ENCODE measurements at places on chromosomes 12 and 14.

DNA sequence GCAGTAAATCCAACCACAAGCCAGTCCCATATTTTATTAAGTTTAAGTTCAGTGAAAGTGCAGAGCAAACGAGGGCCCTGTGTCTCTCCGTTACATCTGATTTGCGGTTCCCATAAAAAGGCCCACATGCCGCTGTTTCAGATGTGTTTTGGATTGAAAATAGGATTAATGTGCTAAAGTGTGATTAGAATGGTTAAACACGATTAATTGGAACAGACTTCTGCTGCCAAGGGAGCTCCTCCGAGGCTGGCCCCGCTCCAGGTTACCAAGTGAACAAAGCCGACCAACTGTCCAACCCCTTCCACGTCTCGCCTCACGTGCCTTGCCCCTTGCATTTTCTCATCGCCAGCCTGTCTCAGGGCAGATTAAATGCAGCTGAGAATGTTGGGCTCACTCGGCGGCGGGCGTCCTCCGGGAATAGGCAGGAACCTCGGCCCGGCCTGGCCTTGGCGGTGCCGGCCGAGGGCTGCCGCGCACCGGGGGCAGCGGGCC, 166.5 kb upstream of the GSC start:
- no peak for DNase-seq

DNA sequence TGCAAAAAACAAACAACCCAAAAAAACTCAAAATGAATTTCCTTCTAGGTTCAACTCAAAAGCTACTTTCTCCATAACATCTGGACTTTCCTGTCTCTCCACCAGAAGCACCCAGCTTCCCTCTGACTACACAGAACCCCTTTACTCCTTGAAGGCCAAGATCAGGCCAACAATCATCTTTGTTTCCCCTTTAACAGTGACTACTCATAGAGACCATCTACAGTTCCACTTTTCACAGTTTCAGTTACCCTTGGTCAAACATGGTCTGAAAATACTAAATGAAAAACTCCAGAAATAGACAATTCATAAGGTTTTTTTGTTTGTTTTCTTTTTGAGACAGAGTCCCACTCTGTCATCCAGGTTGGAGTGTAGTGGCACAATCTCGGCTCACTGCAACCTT, 11.8 kb downstream of the GCH1 start:
- no peak for DNase-seq

- no peak for DNase-seq
These were observed 142.4 kb downstream of the OTOGL start for GRCh38 chr12:80241576-80242273.

DNA sequence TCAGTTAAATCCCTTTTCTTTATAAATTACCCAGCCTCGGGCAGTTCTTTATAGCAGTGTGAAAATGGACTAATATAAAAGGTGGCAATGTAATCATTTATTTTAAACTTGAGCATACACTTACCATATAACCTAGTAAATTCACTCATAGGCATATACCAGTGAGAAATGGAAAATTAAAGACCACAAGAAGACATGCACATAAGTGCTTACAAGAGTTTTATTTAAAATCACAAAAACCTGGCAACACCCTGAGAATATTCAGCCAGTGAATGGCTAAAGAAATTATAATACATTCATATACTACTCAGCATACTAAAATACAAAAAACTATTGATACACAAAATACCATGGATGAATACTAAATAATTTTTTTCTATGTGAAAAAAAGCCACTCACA, 1017.5 kb upstream of the TMEM132C start:
- no peak for DNase-seq

DNA sequence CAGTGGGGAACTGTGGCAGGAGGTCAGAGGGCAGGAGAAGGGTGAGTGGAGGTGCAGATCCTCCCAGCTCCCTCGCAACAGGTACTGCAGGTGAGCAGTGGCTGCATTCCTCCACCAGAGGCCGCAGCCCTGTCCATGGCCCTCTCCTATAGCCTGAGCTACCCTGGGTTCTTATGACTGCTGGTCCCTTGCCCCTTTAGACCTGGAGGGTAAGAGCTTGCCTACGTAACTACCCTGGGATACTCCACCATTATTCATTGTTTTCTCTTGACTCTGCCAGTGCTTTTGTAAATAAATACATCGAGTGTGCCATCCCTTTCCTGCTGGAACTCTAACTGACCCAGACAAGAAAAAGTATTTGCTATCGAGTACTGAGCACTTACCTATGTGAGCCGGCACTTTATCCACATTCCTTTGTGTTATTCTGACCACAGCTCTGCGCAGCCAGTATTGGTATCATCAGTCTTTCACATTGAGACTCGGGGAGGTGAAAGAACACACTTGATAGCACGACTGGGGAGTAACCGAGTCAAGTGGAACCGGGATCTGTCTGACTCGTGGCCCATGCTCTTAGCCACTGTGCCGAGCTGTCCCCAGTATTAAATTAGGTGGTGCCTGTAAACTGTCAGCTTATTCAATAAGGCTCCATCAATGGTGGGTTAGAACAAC, 38.5 kb downstream of the LTBP2 start:
- DNase-seq, result no peak

- DNase-seq, result no peak
These were observed 161.7 kb upstream of the PARP11 start for GRCh38 chr12:4034921-4035320.

- no peak for DNase-seq
These were observed 28.4 kb upstream of the OR5AU1 start for GRCh38 chr14:21184254-21184653.

- no peak for DNase-seq
These were observed 35.9 kb downstream of the CD9 start for GRCh38 chr12:6235906-6236640.

- DNase-seq, result no peak
These were observed 4.6 kb downstream of the ZC3H10 start for GRCh38 chr12:56122637-56123036.

- DNase-seq, result no peak
These were observed 316.6 kb downstream of the GLT1D1 start for GRCh38 chr12:129169928-129170327.

- DNase-seq, result no peak
These were observed 133.3 kb downstream of the MON2 start for GRCh38 chr12:62599854-62600437.

DNA sequence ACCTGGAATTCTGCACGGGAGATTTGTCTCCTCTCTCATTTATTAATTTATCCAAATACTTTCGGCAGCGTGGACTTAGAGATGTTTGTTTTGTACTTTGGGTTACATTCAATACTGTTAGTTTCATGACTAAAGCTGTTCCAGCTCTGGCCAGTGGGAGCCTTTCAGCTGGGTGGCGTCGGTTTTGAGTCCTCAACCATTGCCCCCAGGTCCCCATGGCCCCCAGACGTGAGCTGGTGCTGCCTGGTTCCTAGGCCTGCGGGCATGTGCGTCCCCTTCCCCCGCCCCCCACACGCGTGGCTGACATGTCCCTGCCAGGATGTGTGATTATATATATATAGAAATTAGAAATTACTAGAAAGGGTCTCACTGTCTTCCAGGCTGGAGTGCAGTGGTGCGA, 48.2 kb downstream of the KIF26A start:
- no peak for DNase-seq

DNA sequence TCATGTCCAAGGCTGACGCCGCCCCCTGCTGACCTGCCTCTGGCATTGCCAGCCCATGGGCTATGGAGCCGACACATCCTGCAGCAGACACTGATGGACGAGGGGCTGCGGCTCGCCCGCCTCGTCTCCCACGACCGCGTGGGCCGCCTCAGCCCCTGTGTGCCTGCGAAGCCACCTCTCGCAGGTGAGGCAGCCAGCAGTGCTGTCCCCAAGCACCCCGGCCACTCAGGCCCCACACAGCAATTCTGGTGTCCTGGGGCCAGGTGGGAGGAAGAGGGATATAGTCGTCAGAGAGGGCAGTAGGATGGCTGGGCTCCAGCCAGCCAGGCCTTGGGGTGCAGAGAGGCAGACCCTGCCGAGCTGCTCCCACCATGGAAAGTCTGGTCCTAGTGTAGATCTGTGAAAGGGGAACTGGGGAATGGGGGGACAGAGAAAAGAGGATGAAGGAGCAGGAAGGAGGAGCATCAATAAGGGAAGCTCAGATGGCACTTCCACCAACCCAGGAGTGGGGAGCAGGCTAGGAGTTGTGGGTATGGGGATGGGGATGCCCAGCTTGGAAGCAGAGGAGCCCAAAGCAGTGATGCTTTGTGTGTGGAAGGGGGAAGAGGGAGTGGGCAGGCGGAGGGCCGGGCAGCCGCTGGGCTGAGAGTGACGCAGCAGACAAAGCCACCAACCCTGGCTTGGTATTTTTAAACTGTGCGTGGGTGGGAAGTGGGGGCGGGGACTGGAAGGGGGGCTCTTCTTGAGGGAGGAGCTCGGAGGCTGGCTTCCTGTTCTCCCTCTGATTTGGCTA, 4.7 kb downstream of the NAB2 start:
- peak; percentile 71 for DNase-seq

DNA sequence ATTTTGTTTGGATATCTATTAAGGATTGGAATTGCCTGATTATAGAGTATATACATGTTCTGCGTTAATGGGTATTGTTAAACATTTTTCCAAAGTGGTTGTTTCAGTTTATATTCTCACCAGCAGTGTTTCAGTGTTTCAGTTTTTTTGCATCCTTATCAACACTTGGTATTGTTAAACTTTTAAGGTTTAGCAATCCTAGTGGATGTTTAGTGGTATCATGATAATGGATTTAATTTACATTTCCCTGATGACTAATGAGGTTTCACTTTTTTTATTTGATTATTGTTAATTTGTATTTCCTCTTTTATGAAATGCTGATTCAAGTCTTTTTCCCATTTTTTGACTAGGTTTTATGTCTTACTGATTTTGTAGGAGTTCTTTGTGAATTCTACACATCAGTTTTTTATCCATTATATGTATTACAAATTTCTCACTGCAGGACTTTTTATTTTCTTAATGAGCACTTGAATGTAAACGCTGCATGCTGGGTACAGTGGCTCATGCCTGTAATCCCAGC, 23.7 kb downstream of the YLPM1 start:
- DNase-seq, result no peak

DNA sequence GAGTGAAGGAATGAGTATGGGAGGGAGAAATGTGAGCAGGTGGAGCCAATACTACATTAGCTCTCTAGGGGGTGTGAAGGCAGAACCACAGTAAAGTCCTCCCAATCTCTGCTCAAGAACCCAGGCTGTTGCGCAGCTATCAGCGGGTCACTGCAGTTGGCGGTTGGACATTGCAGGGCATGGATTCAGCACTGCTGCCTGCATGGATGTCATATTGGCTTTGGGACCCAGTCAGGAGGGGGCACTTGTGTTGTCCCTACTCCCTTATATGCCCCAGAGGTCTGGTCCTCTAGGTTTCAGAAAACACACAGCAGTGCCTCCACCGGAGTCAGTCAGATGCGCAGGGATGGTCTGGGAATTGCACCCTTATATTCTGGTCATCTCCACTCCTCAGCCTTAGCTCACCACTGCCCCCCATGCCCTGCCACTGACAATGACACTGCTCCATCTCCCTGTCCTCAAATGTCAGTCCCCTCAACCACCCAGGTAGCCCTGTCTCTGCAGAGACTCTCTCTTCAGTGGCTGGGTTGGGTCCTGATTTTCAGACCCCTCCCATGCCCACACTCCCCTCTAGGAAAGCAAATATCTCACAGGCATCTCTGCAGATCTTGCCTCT, 9.6 kb downstream of the ZDHHC22 start:
- peak; percentile 14 for DNase-seq

GRCh38 chr14:84253326-84253725, 1276.6 kb upstream of the FLRT2 start:
- no peak for DNase-seq

- no peak for DNase-seq
These were observed 442 bp downstream of the FLVCR2 start for GRCh38 chr14:75578786-75579337.

DNA sequence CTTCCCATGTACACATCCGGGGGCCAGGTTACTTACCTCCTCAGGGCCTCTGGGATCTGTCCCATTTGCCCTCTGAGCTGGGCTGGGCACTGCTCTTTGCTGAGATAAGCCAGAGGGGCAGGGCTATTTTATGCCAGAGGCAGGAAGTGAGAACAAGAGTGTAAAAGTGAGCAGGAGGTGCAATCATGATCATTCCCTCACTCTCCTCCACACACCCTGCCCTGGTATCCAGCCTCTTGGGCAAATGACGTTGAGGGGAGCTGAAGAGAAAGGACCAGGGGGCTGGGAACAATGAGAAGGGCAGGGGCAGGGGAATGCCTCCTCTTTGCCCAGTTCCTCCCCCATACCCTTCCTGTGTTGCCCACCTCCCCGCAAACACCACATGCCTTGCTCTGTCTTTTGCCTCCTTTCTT, 4.2 kb downstream of the LPAR5 start:
- DNase-seq, result no peak

DNA sequence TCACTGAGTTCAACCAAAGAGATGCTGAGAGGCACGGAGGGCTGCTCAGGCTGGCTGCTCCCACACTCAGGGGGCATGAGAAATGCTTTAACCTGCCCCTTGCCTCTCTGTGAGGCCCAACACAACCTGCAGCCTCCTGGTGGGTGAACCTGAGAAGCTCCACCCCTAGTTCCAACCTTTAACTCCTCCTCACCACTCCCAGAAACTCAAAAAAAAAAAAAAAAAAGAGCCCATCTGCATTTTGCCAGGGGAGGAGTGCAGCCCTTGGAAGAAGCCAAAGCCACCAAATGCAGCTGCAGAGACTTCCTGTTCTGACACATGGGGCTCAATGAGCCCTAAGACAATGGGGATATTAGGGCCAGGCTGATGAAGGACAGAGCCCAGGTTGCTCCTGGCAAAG, 8.9 kb downstream of the KRT4 start:
- DNase-seq, result no peak

DNA sequence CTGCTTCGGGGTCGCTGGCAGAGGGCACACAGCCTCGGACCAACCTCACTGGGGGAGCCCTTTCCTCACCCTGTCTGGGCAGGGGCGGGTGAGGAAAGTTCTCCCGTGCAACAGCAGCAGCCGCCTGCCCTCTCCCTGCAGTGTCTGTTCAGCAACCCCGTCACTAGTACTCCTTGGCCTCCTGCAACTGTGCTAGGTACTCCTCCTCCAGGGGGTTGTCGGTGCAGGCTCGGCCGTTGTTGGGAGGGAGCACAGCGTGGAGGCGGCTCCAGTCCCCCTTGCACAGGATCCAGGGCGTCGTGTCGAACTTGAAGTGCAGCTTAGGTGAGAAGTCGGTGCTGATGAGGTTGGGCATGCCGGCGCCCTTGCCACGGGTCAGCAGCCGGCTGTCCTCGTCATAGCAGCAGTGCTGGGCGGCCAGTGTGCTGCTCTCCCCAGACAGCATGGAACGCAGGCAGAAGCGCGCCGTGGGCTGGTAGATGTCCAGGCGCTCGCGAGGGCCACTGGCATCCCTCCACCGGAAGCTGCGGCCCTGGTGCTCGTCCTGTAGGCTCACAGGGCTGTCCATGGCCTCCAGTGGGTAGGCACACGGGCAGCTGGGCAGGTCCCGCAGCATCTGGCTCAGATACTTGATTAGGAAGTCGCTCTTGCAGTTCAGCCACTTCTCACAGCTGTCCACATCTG, 17.7 kb downstream of the AHSA1 start:
- DNase-seq, result no peak

DNA sequence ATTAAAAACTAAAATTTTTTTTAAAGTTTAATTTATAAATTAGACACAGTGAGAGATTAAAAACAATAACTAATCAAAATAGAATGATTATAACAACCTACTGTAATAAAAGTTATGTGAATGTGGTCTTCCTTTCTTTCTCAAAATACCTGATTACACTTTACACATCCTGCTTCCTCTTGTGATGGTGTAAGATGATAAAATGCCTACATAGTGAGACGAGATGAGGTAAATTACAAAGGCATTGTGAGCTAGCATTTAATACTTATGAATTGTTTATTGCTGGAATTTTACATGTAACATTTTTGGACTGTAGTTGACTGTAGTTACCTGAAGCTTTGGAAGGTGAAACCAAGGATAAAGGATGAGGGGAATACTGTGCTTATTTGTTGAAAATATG, 94.2 kb upstream of the CLEC14A start:
- no peak for DNase-seq
